ENCODE measurements at places on chromosomes 12 and 14. TPM values are rescaled to one million over a fixed set of nuclear protein-coding genes. Genes with fewer than 3 reads are reported as not detected.

RFX4 gene
- polyA plus RNA-seq: not detected

DNA sequence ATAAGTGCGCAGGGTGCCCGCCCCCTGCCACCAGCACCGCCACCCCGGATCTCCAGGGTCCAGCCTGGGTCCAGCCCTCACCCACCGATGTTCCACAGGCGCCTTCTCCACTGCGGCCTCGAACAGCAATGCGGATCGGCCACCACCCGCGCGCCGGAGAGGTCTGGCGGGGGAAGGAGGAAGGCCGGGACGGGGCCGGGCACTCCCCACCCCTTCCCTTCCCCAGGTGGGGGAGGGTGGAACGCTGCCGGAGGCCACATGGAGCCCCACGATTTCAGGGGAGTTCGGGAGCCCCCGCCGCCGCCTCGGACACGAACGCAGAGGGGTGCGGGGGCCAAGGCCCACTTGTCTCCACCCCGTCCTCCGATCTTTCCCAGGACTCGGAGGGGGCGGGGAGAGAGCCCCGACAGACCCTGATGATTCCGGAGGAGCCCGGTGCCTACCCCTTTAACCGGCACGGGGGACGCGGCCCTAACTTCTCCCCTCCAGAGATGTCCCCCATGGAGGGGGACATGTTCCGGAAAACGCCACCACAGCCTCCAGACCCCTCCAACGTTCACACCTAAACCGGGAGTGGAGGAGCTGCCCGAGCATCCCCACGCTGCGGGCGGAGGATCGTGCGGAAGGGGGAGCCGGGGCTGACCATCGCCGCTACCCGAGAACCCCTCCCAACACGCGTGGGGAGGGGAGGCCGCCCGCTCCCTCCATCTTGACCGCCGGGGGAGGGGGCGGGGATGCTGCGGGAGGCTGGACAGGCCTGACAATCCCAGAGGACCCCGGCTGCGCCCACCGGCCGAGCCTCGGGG lies 1.1 kb downstream of the ATXN2 start:
- peak; percentile 14 for DNase-seq
- H3K4me1 ChIP-seq: peaks cover 42% of the 10 kb centered on the region
- H3K4me3 ChIP-seq: peak overlapping the region; percentile 86
- H3K27ac ChIP-seq: peak overlapping the region; percentile 92
- no peaks in the 10 kb centered on the region for H3K36me3 ChIP-seq

DNA sequence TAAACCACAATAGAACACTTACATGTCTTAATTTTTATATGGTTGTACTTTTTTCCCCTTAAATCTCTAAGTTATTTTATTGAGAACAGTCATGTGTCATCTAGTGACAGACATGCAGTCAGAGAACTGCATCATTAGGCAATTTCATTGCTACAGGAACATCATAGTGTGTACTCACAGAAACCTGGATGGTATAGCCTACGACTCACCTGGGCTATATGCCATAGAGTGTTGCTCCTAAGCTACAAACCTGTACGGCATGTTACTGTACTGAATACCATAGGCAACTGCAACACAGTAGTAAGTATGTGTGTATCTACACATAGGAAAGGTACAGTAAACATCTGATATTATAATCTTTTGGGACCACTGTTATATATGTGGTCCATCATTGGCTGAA lies 557.6 kb downstream of the PRKD1 start:
- H3K4me3 ChIP-seq: no peak overlapping the region
- no peak overlapping the region for H3K27ac ChIP-seq
- DNase-seq: no peak

DNA sequence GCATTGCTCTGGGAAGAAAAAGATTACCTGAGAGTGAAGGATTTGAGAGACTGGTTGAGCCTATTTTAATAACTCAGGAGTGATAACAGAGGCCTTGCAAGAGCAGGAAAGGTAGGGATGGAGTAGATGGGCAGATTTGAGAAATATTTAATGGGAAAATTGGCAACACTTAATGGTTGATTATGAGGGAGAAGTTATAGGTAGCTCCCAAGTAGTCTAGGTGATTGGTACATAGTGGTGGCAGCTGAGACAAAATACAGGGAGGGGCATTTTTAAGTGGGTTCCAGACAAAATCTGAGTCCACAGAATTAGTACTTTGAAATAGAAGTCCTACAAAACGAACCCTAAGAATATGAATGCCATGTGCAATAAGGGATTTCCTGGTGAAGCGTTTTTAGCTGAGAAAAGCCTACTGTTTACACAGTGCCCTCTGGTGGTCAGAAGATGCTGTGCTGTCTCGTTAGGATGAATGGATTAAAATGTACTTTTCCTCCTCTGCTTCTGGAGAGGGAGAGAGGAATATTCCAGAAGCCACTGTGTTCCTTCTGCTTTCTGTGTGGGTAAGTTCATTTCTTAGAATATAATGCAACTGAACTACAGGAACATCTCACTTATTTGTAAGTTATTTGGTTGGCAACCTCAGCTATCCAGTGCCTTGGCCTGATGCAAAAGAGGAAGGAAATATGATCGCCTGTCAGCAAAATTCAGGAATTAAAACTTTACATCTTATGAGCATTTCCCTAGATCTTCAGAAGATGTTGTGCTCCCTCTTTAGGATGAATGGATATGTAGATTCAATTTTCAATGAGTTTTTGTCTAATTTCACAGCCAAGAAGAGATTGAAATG lies 6.5 kb downstream of the ZBTB1 start:
- DNase-seq: peak; percentile 62
- peaks cover 64% of the 10 kb centered on the region for H3K4me1 ChIP-seq
- H3K27me3 ChIP-seq: no peaks in the 10 kb centered on the region
- H3K27ac ChIP-seq: peak overlapping the region; percentile 68

DNA sequence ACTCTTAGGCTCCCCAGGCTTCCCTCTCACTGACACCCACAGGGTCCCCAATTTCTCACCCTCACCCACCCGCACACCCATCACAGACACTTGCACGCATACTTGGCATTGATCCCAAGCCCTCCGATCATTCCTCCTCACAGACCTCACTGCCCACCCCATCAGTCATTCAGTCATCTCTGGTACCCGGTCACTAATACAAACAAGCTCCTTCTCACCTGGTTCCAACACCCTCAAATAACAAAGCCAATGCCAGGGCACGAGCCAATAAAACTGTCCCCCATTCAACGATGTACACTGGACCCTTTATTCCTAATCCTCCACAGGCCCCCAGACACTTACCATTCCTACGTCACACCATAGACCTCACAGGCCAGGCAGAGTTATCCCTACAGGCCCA lies 2.3 kb downstream of the ZNF605 start:
- H3K36me3 ChIP-seq: peaks cover 13% of the 10 kb centered on the region
- no peaks in the 10 kb centered on the region for H3K27me3 ChIP-seq
- H3K4me3 ChIP-seq: no peak overlapping the region
- no peak for DNase-seq
- H3K27ac ChIP-seq: no peak overlapping the region
- H3K4me1 ChIP-seq: peaks cover 36% of the 10 kb centered on the region

DNA sequence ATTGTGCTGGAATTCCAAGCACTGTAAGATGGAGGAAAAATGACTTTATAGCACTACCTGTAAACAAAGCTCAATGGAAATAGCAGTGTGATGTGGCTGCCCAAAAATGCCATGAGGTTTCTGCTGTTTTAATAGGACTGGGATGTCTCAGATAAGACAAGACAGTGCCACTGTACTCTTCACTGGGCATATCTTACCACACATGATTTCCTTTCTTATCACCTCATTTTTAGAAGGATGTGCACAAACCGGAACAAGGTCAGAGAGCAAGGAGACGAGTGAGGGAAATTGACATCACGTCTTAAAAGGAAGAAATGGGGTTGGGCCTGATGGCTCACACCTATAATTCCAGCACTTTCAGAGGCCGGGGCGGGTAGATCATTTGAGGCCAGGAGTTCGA lies 38.4 kb upstream of the FGD4 start:
- H3K36me3 ChIP-seq: peaks cover 8% of the 10 kb centered on the region
- no peak overlapping the region for H3K4me3 ChIP-seq
- H3K4me1 ChIP-seq: no peaks in the 10 kb centered on the region
- no peak overlapping the region for H3K27ac ChIP-seq
- DNase-seq: no peak

DNA sequence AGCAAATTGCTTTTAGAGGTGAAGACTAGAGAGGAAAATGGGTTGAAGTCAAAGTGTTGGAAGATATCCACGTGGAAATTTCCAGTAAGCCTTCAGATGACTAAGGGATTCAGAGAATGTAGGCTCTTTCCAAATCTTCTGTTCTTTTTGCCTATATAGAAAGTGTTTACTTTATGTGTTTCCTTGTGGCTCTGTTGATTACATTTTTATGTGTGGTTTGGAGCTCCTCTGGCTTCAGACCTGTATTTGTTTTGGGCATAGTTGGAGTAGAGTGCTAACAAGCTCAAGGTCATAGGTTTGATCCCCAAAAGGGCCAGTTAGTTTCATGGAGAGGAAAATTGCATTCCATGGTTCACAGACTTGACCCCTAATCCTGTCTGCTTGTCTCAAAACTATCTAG lies 91.9 kb downstream of the IGF1 start:
- no peak overlapping the region for H3K27ac ChIP-seq
- DNase-seq: no peak
- H3K36me3 ChIP-seq: no peaks in the 10 kb centered on the region
- no peak overlapping the region for H3K4me3 ChIP-seq

SYNJ2BP gene
- polyA plus RNA-seq: 18.6 TPM

PLA2G1B gene
- not detected for polyA plus RNA-seq

DNA sequence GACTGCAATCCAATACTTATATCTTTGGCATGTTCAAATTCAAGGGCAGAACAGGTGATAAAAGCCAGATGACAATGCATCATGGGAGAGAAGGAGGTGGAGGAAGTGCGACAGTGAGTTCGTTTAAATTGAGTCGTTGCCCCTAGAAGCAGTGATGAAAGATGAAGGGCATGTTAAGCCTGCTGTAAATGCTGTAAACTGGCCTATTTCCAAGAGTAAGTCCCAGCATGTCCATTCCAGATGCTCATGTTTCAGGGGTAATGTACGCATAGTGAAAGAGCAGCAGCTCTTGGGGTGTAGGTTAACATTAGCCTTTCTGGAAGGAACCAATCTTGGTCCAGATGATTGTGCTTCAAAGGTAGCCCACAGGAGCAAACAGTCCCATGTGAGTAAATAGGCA lies 97.1 kb downstream of the C2CD5 start:
- H3K4me1 ChIP-seq: peaks cover 4% of the 10 kb centered on the region
- H3K27ac ChIP-seq: no peak overlapping the region
- H3K4me3 ChIP-seq: no peak overlapping the region

CSRP2 gene
- 1.0 TPM for polyA plus RNA-seq

DNA sequence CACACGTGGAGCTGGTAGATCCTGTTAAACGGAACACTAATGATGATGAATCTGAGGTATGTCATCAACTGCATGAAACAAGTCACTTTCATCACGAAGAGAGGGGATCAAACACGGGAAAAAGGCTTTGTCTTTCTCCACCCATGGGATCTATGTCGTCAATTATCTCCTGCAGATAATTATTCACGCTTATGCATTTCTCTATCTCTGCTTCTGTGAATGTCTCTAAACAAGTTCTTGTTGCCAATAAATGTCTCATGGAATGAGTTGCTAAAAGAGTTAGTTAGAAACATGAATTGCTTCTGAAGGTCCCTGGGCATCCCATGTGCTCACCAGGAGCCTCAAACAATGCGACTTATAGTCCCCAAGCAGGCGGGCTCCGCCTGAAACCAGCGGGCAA lies 1228.2 kb upstream of the TMEM132C start:
- H3K27me3 ChIP-seq: no peaks in the 10 kb centered on the region
- no peak for DNase-seq
- H3K4me3 ChIP-seq: no peak overlapping the region
- no peak overlapping the region for H3K27ac ChIP-seq
- H3K36me3 ChIP-seq: no peaks in the 10 kb centered on the region

All from naive B cell (primary cell).